ENCODE measurements at places on chromosomes 2 and 18. TPM values are rescaled to one million over a fixed set of nuclear protein-coding genes. Genes with fewer than 3 reads are reported as not detected.

Gene SGPP2
- total RNA-seq, result 0.54 TPM

Gene MEP1B
- total RNA-seq, result not detected

Gene EGR4
- not detected for total RNA-seq

Gene SLC5A6
- 21.3 TPM for total RNA-seq

Gene CNGA3
- not detected for total RNA-seq

Gene DNAJC5G
- not detected for total RNA-seq

Gene UGT1A8
- not detected for total RNA-seq

Gene HOXD13
- total RNA-seq, result not detected

Gene KIAA2012
- total RNA-seq, result not detected

Gene VWC2L
- total RNA-seq, result not detected

Gene NT5DC4
- total RNA-seq, result not detected

Gene CFAP221
- total RNA-seq, result 2.1 TPM

Gene PFN4
- not detected for total RNA-seq

Gene ITGA4
- 13.1 TPM for total RNA-seq

Gene UNC80
- total RNA-seq, result not detected

Gene HAT1
- 32.6 TPM for total RNA-seq

Gene EVA1A
- total RNA-seq, result 1.7 TPM

Gene HOXD8
- total RNA-seq, result 14.4 TPM

Gene SAP130
- 23.5 TPM for total RNA-seq

Gene STARD7
- 69.3 TPM for total RNA-seq

Gene UXS1
- total RNA-seq, result 29.3 TPM

Gene UBXN4
- total RNA-seq, result 85.8 TPM

Gene SEPTIN10
- 127 TPM for total RNA-seq

Gene WNT10A
- not detected for total RNA-seq

Gene NGEF
- total RNA-seq, result 2.3 TPM

Gene GPR75
- total RNA-seq, result 3.1 TPM

Gene LHCGR
- 0.42 TPM for total RNA-seq

Gene IL1R2
- 38.3 TPM for total RNA-seq

Gene CROCC2
- 0.45 TPM for total RNA-seq

Gene SYT4
- not detected for total RNA-seq

Gene PIEZO2
- 8.8 TPM for total RNA-seq

Gene ABHD1
- total RNA-seq, result not detected

Gene NMUR1
- 2.1 TPM for total RNA-seq

Gene CD302
- 71.2 TPM for total RNA-seq

Gene CEBPZOS
- 24.9 TPM for total RNA-seq

Gene SMYD1
- not detected for total RNA-seq

Gene SRD5A2
- total RNA-seq, result not detected

Gene TACR1
- 3.4 TPM for total RNA-seq

Gene COA5
- 18.1 TPM for total RNA-seq

Gene THSD7B
- 5.1 TPM for total RNA-seq

Gene CYP27A1
- 50.6 TPM for total RNA-seq

Gene GCG
- 0.62 TPM for total RNA-seq

Gene C2orf80
- not detected for total RNA-seq

Gene SERPINB13
- not detected for total RNA-seq

Gene IL1F10
- total RNA-seq, result not detected

Gene SLC9A4
- total RNA-seq, result 0.15 TPM

Gene PAX3
- not detected for total RNA-seq

Gene ZSWIM2
- not detected for total RNA-seq

Gene SCYGR4
- not detected for total RNA-seq

Gene MEIS1
- total RNA-seq, result 76.6 TPM

Gene ATP8B1
- total RNA-seq, result 101 TPM

Gene PHOSPHO2
- total RNA-seq, result 4.3 TPM

Gene CFAP53
- 0.39 TPM for total RNA-seq

Gene PLEKHH2
- total RNA-seq, result 38.0 TPM

Gene ITGAV
- total RNA-seq, result 146 TPM

Gene FBXO11
- total RNA-seq, result 80.4 TPM

All from aorta (tissue), 5 donors.